ENCODE measurements at places on chromosomes 11 and 22. TPM values are rescaled to one million over a fixed set of nuclear protein-coding genes. Genes with fewer than 3 reads are reported as not detected.

Gene LIF
- 4.3 TPM for total RNA-seq

Gene POTEH
- not detected for total RNA-seq

Gene ZNF280B
- 8.2 TPM for total RNA-seq

DNA sequence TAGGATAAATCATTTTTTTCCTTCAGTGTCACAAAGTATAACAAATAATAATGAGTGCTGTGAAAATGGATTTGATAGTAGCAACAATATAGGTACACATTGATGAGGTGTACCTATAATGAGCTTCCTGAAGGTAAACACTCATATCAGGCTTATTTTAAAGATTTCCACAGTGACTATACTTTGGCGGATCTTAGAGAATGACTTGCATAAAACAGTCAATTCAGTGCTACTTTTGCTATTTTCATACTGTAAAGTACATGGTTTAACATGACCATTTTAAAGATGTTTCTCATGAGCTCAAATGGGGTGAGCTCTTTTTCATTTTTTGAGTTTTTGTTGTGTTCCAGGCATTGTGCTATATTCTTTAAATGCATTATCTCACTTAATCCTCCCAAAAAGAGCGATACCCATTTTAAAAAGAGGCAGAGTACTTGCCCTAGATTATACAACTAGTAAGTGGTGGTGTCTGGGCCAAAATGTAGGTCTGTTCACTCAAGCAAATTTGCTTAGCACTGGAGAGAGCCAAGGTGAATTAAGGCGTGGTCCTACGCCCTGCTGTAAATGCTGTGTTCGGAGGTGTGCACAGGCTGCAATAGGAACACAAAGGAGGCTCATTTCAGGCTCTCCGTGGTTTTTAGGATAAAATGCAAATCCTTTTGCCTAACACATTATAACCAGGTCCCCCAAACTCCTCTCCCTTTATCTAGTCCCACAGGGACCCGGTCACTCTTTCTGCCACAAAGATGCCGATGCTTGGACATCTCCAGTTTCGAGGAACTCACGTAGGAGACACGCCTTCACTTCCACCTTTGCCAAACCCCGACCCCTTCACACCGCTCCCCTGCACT lies 617 bp upstream of the ALKBH3 start:
- no peak overlapping the region for H3K27ac ChIP-seq
- H3K4me1 ChIP-seq, result no peaks in the 10 kb centered on the region
- peak overlapping the region; percentile 85 for H3K4me3 ChIP-seq
- peaks cover 4% of the 10 kb centered on the region for H3K27me3 ChIP-seq

DNA sequence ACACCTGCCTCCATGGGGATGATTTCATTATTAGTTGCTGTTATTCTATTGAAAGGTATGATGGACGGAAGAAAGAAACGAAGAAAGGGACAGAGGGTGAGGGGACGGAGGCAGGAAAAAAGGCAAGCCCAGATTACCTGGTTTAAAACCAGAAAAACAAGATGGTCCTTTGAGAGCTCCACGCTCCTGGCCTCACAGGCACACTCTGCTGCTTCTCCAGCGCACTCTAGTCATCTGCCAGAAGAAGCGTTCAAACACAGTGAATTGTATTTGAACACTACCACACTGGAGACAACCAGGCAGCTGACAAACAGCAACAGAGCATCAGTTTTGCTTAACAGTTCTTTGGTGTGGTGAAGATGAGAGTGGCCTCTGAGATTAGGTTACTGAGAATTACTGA lies 216.9 kb downstream of the CADM1 start:
- DNase-seq, result no peak
- H3K27ac ChIP-seq, result no peak overlapping the region
- no peaks in the 10 kb centered on the region for H3K36me3 ChIP-seq
- no peaks in the 10 kb centered on the region for H3K27me3 ChIP-seq
- no peak overlapping the region for H3K4me3 ChIP-seq

DNA sequence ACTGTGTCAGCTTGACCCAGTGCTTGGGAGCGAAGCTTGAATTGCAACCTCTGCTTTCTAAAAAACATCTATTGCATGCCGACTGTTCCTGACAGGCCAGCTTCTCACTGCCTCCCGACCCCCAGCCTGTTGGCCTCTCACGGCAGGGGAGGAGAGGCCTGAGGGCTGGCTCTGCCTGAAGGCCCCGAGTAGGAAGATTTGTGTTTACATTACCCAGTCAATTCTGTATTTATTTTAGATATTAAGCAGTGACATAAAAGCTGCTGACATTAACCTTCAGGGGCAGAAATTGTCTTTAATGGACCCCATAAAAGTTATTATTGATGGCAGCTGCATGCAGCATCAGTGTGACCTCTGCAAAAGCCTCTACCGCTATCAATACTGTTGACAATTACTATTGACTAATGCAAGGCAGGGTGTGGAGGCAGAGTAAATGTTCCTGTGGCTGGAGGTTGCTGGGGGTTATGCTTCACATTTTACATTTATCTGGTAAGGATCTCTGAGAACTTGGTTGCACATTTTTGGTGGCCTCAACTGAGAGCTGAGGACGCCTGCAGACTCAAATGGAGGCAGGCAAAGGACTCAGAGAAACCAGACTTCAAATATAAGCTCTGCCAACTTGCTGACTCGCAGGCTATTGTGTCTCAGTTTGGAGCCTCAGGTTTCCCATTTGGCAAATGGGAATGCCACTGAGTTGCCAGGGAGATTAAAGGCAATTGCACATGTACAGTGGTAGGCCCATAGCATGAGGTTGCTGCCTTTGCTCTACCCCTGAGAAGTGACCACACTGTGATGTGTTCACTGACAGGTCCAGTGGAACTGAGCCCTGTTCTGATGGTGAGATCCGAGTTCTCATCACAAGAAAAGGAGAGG lies 380.5 kb downstream of the TENM4 start:
- no peak overlapping the region for H3K4me3 ChIP-seq
- DNase-seq, result no peak
- no peaks in the 10 kb centered on the region for H3K36me3 ChIP-seq
- H3K4me1 ChIP-seq, result no peaks in the 10 kb centered on the region
- no peaks in the 10 kb centered on the region for H3K27me3 ChIP-seq

DNA sequence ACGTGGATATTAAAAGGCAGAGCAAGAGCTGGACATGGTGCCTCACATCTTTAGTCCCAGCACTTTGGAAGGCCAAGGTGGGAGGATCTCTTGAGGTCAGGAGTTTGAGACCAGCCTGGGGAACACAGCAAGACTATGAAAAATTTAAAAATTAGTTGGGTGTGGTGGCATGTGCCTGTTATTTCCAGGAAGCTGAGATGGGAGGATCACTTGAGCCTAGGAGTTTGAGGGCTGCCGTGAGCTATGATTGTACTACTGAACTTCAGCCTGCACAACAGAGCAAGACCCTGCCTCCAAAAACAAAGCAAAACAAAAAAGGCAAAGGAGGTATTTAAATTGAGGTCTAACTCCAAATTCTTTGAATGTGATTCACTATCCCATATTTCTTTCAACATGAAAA lies 23.5 kb downstream of the RDX start:
- DNase-seq, result no peak
- H3K4me3 ChIP-seq, result no peak overlapping the region
- H3K36me3 ChIP-seq, result peaks cover 14% of the 10 kb centered on the region
- no peaks in the 10 kb centered on the region for H3K27me3 ChIP-seq
- no peaks in the 10 kb centered on the region for H3K4me1 ChIP-seq
- H3K27ac ChIP-seq, result no peak overlapping the region

GRCh38 chr11:76686261-76687079 lies 15.9 kb upstream of the LRRC32 start:
- H3K36me3 ChIP-seq, result peaks cover 5% of the 10 kb centered on the region
- H3K27me3 ChIP-seq, result no peaks in the 10 kb centered on the region
- H3K27ac ChIP-seq, result no peak overlapping the region
- DNase-seq, result peak; percentile 60

DNA sequence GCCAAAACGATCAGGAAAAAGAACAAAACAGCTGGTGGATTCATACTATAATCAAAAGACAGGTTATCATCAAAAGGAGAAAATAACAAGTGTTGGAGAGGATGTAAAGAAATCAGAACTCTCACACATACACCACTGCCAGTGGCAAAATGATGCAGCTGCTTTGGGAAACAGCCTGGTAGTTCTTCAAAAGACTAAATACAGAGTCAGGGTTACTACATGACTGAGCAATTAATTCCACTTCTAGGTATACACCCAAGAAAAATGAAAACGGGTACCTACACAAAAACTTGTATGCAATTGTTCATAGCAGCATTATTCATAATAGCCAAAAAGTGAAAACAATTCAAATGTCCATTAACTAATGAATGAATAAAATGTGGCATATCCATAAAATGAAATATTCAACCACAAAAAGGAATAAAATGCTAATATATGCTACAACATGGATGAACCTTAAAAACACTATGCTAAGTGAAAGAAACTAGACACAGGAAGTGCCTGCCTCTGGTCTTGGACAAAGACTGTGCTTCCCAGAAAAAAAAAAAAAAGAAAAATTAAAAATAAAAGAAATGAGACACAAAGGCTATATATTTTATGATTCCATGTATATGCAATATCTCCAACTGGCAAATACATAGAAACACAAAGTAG lies 8.3 kb downstream of the UEVLD start:
- no peaks in the 10 kb centered on the region for H3K27me3 ChIP-seq
- no peaks in the 10 kb centered on the region for H3K36me3 ChIP-seq
- DNase-seq, result no peak
- H3K27ac ChIP-seq, result no peak overlapping the region

GRCh38 chr11:133197425-133197824 lies 334.9 kb downstream of the OPCML start:
- no peaks in the 10 kb centered on the region for H3K36me3 ChIP-seq
- no peak overlapping the region for H3K4me3 ChIP-seq
- H3K4me1 ChIP-seq, result no peaks in the 10 kb centered on the region
- H3K27ac ChIP-seq, result no peak overlapping the region

GRCh38 chr11:69912911-69913451 lies 93.8 kb upstream of the FGF3 start:
- H3K4me3 ChIP-seq, result no peak overlapping the region
- no peaks in the 10 kb centered on the region for H3K27me3 ChIP-seq
- H3K27ac ChIP-seq, result no peak overlapping the region

DNA sequence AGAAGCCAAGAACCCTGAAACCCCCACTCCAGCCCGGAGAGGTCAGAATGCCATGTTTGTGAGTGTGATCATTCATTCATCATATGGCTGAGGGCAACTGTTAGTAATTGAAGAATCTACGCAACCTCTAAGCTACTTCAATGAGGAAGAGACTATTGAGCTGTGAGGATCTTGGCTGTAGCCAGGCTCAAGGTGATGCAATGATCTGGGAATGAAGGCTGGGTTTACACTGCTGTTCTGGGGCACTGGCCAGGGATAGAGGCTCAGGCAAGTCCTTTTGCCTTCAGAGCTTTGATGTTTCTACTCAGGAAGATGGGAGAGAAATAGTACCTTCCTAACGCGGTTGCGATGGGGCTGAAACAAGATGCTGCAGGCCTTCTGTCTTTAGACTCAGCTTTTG lies 12.9 kb downstream of the CRYBB2 start:
- no peaks in the 10 kb centered on the region for H3K4me1 ChIP-seq
- no peaks in the 10 kb centered on the region for H3K27me3 ChIP-seq
- H3K36me3 ChIP-seq, result no peaks in the 10 kb centered on the region
- H3K27ac ChIP-seq, result no peak overlapping the region
- H3K4me3 ChIP-seq, result no peak overlapping the region

GRCh38 chr11:103413266-103413888 lies 304.2 kb downstream of the DYNC2H1 start:
- H3K27ac ChIP-seq, result no peak overlapping the region
- H3K27me3 ChIP-seq, result no peaks in the 10 kb centered on the region
- H3K36me3 ChIP-seq, result peaks cover 2% of the 10 kb centered on the region
- H3K4me1 ChIP-seq, result no peaks in the 10 kb centered on the region

DNA sequence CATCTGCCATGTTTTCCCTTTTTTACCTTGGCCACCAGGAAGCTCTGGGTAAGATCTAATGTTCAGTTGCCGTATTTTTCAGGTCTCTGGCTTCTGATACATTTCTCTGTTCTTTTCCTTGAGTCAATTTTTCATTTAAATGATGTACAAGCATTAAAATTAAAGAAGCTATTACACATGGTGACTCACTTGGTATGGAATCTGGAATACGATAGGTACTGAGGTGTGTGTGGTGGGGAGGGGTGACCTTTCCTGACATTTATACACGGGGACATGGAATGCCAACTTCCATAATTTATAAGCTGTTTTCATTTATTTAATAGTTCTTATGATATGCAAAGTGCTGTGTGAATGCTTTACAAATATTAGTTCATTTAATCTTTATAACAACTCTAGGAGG lies 47.8 kb upstream of the ALX4 start:
- no peak overlapping the region for H3K27ac ChIP-seq
- H3K4me3 ChIP-seq, result no peak overlapping the region
- H3K36me3 ChIP-seq, result no peaks in the 10 kb centered on the region
- no peaks in the 10 kb centered on the region for H3K4me1 ChIP-seq
- no peaks in the 10 kb centered on the region for H3K27me3 ChIP-seq

All from H9 (cell line).